Activated naive CD4-positive, alpha-beta T cell treated with anti-CD3 and anti-CD28 coated beads for 36 hours (primary cell): ENCODE measurements at places on chromosomes 11 and 22. TPM values are rescaled to one million over a fixed set of nuclear protein-coding genes. Genes with fewer than 3 reads are reported as not detected.
A peak's percentile ranks its signal among the peaks of the same experiment; 100 is the strongest.

GRCh38 chr11:126537492-126537891 is 182.0 kb downstream of the ST3GAL4 start:
- no peak for DNase-seq

GRCh38 chr22:49672014-49672516 is 155.6 kb downstream of the BRD1 start:
- no peak for DNase-seq

The ALX4 gene
- not detected for total RNA-seq

- DNase-seq = no peak
These were observed at the start of gene IGLL1 for GRCh38 chr22:23579870-23580575. IGLL1 (minus strand) TSS chr22:23580290; CDS start chr22:23580190, 100 bp downstream.

DNA sequence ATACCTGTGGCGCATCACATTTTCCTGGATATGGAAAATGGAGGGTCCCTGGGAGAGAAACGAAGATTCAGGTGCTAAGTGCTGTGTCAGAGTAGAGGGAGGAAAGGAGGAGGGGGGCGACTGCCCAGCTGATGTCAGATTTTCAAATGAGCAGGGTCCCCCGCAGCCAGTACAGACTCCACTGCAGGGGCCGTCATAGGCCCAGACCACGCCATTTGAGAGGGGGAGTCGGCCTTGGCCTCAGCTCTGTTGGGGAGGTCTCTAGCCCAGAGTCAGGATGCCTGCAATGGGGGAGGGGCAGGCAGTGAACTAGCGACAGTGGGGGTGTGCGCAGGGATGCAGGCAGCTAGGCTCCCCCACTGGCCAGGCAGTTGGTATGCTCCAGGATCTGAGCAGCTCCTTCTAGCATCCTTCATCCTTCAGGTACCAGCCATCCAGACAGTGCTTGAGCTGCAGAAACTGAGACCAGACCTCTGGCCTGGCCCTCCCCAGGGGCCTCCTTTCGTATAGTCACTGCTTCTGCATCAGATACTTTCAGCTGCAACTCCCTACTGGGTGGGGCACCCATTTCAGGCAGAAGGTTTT is at the start of the genes BSCL2 and GNG3:
Gene BSCL2, minus strand, starts transcription at position 148 of the 585 bp plus-strand sequence. CDS start 229 bp downstream, outside the sequence.
Gene GNG3, plus strand, starts transcription at position 400 of the 585 bp plus-strand sequence. CDS start 620 bp downstream, outside the sequence.
- peak; percentile 30 for DNase-seq

The TTC12 gene
- 7.4 TPM for total RNA-seq

GRCh38 chr22:25542720-25543402 is 21.6 kb upstream of the GRK3 start:
- no peak for DNase-seq

GRCh38 chr11:33618351-33618710 is 82.3 kb downstream of the C11orf91 start:
- DNase-seq = no peak

The TSSC4 gene
- total RNA-seq = 41.9 TPM

GRCh38 chr22:46936378-46936903 is 174.0 kb downstream of the TBC1D22A start:
- DNase-seq = no peak

GRCh38 chr22:49703505-49703904 is 124.2 kb downstream of the BRD1 start:
- DNase-seq = no peak

The HTATIP2 gene
- total RNA-seq = 78.3 TPM

DNA sequence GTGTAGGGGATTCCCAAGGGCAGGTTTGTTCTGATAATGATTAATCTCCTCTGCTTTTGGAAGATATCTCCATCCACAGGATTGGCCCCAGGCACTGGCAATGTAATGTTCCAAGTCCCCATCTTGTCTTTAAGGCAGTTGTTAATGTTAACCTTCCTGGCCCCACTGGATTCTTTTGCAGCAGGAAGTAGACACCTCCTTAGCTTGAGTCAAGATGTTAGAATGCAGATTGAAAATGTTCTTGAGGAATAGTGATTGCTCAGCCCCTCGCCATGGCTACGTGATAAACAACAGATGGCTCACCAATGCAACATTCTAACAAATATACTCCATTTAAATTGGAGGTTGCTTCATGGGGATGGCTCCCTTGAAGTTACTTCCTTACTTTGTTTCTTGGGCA is 7.3 kb downstream of the HEPHL1 start:
- DNase-seq = no peak

DNA sequence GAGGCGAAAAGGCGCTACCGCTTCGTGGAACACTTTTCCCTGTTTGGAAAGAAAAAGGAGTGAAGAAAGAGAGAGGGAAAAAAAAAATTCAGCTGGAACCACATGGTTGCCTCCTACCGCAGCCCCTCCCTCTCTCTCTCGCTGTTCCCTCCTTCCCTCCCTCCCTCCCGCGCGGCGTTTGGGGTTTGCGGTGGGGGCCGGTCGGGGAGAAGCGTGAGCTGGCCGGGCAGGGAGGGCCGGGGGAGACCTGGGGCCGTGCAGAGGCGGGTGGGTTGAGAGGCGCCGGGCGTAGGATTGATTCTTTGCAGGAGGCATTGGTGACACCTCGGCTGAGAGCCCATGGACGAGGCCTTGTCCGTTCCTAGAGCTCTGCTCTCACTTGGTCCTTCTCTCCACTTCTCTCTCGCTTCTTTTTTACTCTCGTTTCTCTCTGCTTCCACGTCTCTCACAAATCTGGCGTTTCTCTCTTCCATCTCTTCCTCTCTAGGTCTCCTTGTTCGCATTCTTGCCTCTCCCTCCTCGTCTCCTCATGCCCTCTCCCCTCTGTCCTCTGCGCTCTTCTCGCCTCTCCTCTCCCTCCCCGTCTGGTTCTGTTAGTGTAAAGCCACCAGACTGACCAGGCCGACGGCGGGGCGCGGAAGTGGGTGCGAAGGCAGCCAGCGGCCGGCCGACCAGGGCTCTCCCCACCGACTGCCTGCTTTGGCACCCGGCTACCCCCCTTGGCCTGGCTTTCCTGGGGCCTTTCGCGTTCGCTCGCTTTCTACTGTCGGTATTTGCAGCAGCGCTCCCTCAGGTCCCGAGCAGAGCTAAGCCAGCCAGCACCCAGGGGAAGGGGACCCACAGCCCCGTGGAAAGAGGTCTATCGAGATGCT is at the start of gene CLMP:
Gene CLMP, minus strand, starts transcription at position 61 of the 872 bp plus-strand sequence. CDS start 308 bp downstream, outside the sequence.
- peak; percentile 39 for DNase-seq

DNA sequence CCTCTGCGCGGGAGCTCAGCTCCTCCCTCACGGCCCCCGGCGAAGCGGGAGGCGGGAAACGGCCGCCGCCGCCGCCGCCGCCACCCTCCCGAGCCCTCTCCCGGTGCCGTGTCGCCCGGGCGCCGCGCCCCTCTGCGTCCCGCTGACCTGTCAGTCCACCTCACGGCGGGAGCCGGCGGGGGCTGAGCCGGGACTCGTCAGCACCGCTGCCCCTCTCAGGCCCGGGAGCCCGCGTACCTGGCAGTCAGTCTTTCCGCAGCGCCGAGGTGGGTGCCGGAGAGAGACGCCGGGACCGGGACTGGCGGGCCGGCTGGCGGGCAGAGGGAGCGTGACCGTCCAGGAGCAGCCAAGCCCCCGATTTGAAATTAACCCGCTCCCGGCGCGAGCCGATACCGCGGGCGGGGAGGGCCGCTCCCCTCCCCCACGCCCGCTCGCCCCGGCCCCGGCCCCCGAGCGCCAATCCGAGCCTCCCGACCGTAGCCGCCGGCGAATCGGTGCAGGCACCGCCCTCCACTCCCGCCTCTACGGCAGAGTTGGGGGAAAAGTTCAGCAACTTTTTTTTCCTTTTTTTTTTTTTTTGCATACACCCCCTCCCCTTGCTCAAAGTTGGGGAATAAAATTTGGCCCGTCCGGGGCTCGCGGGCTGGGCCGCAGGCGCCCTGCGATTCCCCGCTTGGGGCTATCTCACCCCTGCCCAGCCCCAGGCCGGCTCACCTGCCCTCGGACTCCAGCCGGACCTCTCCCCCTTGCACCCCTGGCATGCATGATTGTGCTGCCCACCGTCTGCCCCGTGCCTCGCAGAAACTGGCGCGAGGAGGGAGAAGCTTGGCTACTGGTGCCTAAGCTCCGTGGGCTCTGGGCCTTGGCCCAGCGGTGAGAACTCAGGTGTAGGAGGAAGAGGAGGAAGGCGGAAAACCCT is 774 bp upstream of the E2F8 start:
- peak; percentile 77 for DNase-seq

GRCh38 chr11:46360878-46361277 is 13.6 kb downstream of the DGKZ start:
- no peak for DNase-seq

The EFCAB6 gene
- total RNA-seq = 0.15 TPM

The OR10W1 gene
- total RNA-seq = not detected

DNA sequence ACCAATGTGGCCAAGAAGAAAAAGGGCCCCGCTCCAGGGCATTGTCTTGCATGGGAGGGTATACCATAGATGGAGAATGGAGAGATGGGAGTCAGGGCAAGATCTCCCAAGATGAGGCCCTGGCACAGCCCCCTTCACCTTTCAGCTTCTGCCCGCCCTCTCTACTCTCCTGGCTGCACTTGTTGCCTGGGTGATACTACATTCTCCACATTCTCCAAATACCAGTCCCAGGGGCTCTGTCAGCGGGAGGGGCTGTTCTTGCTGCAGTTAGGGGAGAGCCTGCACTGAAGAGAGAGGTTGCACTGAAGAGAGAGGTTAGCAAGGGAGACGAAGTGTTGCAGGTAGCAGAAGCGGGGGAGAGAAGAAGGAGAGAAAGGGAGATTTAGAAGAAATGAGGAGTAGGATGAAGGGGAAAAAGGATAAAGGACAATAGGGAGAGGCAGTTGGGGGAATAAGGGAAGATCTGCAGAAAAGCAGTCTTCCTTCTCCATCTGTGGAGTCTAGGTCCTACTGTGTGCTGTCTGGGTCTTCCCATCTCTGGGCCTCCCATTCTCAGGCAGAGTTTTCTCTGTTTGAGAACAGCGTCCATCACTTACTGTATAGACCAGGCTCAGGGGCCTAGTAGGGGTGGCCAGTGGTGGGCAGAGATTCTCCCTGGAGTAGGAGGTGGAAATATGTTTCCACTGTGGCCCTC is 8.0 kb downstream of the PHLDB1 start:
- DNase-seq = no peak

DNA sequence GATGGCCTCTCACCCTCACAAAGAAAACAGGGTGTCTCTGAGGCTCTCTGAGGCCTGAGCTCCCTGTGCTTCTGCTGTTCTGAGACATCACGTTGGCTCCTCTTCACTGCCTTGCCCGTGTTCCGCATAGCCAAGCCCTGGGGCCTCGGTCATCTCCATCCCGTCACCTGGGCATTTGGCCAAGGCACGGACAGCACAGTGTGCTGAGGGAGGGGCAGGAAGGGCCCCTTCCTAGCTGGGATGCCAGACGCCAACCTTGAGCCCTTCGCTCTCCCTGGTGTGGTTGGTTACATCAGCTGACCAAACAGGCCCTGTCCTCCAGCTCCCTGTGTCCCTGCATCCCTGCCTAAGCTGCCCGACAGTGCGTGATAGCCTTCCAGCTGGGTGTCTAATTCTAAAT is 25.9 kb downstream of the MOV10L1 start:
- no peak for DNase-seq

DNA sequence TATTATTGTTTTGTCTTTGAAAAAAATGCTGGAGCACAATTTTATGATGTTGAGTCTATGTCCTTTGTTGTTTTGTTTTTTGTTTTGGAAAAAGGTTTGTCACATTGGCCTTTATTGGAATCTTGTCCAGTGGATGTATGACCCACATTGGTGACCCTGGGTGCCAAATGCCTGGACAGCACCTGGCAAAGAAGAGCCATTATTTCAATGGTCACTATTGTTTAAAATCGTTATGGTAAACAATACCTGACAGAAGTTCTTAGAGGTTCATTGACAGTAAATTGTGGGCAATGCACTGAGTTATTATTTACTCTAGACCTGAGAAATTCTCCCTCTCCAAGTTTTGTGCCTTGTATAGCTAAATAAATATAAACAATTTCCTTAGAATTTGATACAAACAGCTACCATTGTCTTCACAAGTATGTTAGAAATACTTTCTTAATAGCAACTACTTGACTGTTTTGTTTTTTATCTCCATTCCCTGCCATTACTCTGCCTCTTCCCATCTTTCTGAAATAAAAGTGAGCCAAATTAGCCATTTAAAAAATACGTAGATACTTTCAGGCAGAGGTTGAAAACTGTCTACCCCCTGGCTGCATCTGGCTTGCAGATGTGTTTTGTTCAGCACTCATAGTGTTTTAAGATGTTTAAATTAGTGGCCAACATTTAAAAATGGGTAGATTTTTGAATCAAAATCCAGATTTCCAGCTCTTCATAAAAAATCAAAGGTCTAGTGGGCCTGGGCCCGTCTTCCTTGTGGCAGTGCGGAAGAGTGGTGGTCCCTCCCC is 39.9 kb downstream of the BMAL1 start:
- no peak for DNase-seq

GRCh38 chr11:44443836-44444769 is 121.4 kb upstream of the CD82 start:
- no peak for DNase-seq

DNA sequence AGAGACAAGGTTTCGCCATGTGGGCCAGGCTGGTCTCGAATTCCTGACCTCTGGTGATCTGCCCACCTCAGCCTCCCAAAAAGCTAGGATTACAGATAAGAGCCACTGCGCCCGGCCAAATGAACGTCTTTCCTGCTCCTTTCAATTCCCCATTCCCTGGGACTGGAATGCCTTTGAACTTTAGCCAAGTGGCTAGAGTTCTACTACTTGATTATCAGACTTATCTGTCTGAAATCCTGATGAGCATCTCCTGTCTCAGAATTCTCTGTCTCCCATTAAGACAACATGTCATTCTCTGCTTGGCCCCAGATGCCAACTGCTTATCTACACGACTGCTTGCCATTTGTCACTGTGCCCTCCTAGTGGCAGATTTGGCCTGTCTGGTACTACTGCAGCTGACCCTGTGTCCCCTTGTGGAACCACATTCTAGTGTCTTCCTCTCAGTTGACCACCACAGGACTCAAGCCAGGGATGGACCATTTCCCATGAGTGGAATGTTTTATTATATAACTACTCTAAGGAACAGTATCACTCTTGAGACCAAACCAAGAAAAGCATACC is 33.1 kb upstream of the IPO7 start:
- DNase-seq = no peak

DNA sequence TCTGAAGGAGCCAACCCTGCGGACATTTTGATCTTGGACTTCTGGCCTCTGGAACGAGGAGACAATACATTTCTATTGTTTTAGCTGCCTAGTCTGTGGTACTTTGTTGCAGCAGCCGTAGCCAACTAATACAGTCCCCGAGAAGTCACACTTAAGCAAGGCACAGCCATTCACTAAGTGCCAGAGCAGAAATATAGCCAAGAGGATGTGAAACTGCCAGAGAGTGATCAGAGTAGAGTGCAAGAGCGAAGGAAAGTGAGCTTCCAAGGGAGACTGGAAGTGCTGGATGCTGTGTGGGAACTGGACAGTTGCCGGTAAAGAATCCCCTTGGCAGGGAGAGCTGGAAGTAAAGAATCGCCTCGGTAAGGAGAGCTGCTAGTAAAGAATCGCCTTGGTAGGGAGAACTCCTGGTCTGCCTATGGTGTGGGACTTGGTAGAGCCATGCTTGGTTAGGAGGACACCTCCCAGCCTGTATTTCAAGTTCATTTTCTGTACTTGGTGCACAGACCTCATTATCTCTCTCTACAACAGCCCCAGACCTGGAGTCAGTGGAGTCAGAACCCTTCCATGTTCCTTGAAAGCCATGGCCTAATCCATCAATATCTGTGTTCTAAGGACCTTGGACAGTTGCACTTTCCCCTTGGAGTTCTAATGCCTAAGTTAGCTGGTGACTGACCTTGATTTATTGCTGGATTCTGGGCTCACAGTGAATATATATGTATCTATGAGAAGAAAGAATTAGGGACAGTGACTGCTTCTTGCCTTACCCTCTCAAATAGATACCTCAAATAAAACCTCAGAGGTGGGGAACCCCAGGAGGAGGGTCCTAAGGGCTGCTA is 162.1 kb downstream of the LDLRAD3 start:
- DNase-seq = no peak

The C11orf52 gene
- total RNA-seq = not detected

GRCh38 chr22:38860283-38861169 is 11.5 kb downstream of the CBX6 start:
- DNase-seq = no peak
